Spinal cord (tissue), 10 donors: ENCODE measurements at places on chromosomes 13 and 19. TPM values are rescaled to one million over a fixed set of nuclear protein-coding genes. Genes with fewer than 3 reads are reported as not detected.
A peak's percentile ranks its signal among the peaks of the same experiment; 100 is the strongest.

The TTC9B gene
- 19.9 TPM for total RNA-seq

The CEACAM8 gene
- total RNA-seq = 7.4 TPM

- H3K27ac ChIP-seq = peak overlapping the region; percentile 83
- peaks cover 6% of the 10 kb centered on the region for H3K27me3 ChIP-seq
- no peak overlapping the region for H3K4me3 ChIP-seq
- DNase-seq = no peak
- H3K36me3 ChIP-seq = no peaks in the 10 kb centered on the region
Observed at GRCh38 chr19:38250821-38251563, 5.2 kb downstream of the PPP1R14A start.

GRCh38 chr13:67100730-67101129 is 129.4 kb downstream of the PCDH9 start:
- DNase-seq = no peak
- H3K4me3 ChIP-seq = no peak overlapping the region

GRCh38 chr19:2962018-2962670 is 15.2 kb upstream of the TLE6 start:
- DNase-seq = peak; percentile 95
- H3K27me3 ChIP-seq = no peaks in the 10 kb centered on the region
- no peaks in the 10 kb centered on the region for H3K36me3 ChIP-seq
- H3K4me3 ChIP-seq = no peak overlapping the region
- H3K27ac ChIP-seq = no peak overlapping the region

- H3K27ac ChIP-seq = peak within 1 kb of the TSS; percentile 10
- H3K4me3 ChIP-seq = no peak within 1 kb of the TSS
- no peak for DNase-seq
- no peaks in the 10 kb centered on the region for H3K27me3 ChIP-seq
Observed at GRCh38 chr19:46624958-46625661, at the start of gene PTGIR. Gene PTGIR, minus strand, starts transcription at chr19:46625089. Its CDS starts 864 bp downstream, at chr19:46624225.

GRCh38 chr19:38444026-38444425 is 10.5 kb downstream of the RYR1 start:
- H3K36me3 ChIP-seq = no peaks in the 10 kb centered on the region
- no peak for DNase-seq
- H3K27ac ChIP-seq = no peak overlapping the region
- no peaks in the 10 kb centered on the region for H3K4me1 ChIP-seq

GRCh38 chr13:59641817-59642216 is 521.9 kb downstream of the DIAPH3 start:
- DNase-seq = no peak
- no peak overlapping the region for H3K27ac ChIP-seq
- H3K4me1 ChIP-seq = no peaks in the 10 kb centered on the region
- H3K36me3 ChIP-seq = no peaks in the 10 kb centered on the region

The NLRP9 gene
- not detected for total RNA-seq

DNA sequence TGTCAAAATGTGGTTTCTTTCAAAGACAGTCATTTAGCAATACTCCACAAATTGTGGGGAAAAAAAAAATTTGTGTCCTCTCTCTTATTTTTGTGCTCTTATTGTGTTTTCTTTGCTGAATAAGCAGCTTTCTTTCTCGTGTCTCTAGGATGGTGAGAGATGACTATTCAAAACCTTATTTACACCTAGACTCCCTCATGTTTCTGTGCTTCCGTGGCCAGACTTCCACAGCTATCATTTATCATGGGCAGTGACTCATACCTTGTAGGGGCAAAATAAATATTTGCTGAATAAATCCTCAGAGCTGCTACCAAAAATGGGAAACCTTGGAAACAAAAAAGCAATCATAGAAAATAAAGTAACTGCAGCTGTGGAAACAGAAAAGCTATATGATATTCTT is 204.9 kb upstream of the MIR17HG start:
- DNase-seq = peak; percentile 25
- H3K27me3 ChIP-seq = no peaks in the 10 kb centered on the region
- H3K4me1 ChIP-seq = no peaks in the 10 kb centered on the region
- no peak overlapping the region for H3K4me3 ChIP-seq
- no peak overlapping the region for H3K27ac ChIP-seq

DNA sequence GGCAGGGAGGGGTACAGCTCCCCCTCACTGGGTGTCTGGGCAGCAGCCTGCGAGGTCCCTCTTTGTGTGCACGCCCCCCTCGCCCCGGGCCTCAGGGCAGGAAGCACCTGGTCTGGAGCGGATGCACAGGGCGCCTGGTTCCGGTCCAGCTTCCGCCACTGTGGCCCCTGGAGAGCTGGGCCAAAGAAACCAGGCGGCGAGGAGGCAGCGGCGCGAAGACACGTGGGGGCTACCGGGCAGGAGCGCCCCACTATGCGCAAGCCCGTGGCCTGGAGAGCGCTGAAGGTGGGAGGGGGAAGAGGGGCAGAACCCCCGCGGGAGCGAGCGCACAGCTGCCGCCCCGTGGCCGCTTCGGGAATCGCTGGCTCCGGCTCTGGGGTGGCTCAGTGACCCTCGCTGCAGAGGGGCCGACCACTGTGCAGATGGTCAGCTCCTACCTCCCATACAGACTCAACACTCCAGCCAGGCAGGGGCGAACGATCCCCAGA is 1.7 kb upstream of the LYL1 start:
- peaks cover 17% of the 10 kb centered on the region for H3K27me3 ChIP-seq
- peaks cover 73% of the 10 kb centered on the region for H3K36me3 ChIP-seq
- peak overlapping the region; percentile 52 for H3K27ac ChIP-seq
- H3K4me3 ChIP-seq = no peak overlapping the region
- no peak for DNase-seq

DNA sequence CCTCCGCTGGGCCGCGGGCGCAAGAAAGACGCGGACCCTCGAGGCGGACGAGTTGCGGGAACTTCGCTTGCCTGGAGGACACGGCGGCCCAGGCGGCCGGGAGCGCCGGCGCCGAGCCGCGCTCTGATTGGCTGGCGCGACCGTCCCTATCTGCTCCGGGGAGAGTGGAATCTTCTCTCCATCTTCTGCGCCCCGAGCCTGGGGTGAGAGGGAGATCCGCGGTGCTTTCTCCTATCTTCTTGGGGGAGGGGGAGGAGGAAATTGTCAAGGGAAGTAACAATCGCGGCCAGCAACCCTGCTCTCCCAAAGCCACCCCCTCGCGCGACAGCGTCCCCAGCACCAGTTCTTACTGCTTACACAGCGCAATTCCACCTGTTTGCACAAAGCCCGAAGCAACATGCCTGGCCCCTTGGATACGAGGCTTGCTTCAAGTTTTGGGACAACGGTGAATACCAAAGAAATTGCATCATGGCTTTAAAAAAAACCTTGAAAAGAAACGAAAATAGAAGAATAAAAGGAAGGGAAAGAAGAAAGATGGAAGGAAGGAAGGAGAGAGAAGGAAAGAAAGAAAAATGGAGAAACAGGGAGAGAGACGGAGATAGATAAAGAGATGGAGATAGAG is 4.8 kb downstream of the SOX21 start:
- H3K36me3 ChIP-seq = no peaks in the 10 kb centered on the region
- peaks cover 93% of the 10 kb centered on the region for H3K27me3 ChIP-seq
- peak overlapping the region; percentile 42 for H3K4me3 ChIP-seq
- peak overlapping the region; percentile 78 for H3K27ac ChIP-seq
- peaks cover 45% of the 10 kb centered on the region for H3K4me1 ChIP-seq
